Trophoblast cell (in vitro differentiated cells and primary cell): ENCODE measurements at places on chromosomes 4 and X.

DNA sequence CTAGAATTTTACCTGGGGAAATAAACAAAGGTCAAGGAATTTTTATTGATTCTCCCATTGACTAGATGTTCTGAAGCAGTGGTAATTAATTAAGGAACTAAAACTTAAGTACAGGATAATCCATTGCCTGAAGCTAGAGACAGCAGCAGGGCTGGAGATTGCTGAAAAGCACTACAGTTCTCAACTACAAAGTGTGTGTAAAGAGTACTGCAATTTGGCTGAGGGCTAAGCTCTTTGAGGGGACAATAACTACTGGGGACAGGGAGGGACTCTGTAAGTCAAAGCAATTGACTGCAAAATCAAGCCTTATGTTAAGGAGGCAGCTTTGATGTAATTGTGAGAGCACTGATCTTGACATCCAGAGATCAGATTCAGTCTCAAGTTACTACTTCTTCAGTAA is 260.4 kb downstream of the GALNTL6 start:
- H3K36me3 ChIP-seq: peaks cover 2% of the 10 kb centered on the region
- no peak overlapping the region for H3K27ac ChIP-seq
- no peak for DNase-seq

- H3K4me1 ChIP-seq: no peaks in the 10 kb centered on the region
- H3K4me3 ChIP-seq: no peak overlapping the region
- H3K27me3 ChIP-seq: no peaks in the 10 kb centered on the region
- peak; percentile 10 for DNase-seq
Observed at GRCh38 chrX:100376576-100376975, 33.5 kb downstream of the PCDH19 start.

DNA sequence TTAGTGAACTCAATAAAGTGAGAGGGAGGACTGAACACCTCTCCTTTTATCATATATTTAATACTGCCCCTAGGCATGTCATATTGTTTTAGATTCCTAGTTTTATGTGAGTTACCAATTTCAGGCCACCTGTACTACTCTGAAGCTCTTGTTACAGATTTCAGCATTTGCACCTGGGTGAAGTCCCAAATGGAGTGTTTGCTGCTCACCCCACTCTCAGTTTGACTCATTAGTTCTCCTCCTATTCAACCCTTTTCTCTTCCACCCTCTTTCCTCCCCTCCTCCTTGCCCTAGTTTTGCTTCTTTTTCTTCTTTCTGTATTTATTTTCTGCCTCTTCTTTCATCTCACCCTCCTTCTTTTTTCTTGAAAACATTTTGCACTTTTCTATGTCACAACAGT is 1852.2 kb upstream of the IGFBP7 start:
- DNase-seq: no peak
- H3K27ac ChIP-seq: no peak overlapping the region
- H3K4me1 ChIP-seq: no peaks in the 10 kb centered on the region
- H3K4me3 ChIP-seq: no peak overlapping the region
- H3K36me3 ChIP-seq: no peaks in the 10 kb centered on the region

DNA sequence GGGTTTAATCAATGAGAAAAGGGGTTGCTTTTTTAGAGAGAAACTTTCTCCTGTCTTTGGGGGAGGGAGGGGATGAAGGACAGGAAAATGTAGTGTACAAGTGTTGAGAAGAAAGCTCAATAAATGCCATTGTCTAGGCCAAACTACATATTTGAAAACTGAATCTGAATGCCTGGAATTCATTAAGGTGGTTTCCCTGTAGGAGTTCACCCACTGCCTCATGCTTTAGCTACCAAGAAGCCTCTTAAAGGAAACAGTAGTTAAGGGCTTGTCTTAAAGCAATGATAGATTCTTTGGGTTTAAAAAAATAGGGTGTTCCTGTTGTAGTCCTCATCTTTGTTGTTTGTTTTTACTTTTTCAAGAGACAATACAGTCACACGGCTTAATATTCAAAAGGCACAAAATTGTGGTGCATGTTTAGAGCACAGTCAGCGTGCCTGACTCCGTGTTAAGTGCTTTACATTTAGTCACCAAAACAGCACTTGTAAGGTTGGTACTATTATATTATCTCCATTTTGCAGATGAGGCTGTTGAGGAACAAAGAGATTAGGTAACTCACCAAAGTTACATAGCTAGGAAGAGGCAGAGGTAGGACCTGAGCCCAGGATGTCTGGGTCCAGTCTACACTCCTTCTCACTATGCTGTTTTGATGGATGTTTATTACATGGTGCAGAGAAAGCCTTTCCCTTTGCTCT is 46.0 kb downstream of the FNIP2 start:
- peaks cover 18% of the 10 kb centered on the region for H3K4me1 ChIP-seq
- H3K27me3 ChIP-seq: no peaks in the 10 kb centered on the region
- H3K27ac ChIP-seq: no peak overlapping the region
- peak; percentile 80 for DNase-seq
- H3K36me3 ChIP-seq: no peaks in the 10 kb centered on the region

DNA sequence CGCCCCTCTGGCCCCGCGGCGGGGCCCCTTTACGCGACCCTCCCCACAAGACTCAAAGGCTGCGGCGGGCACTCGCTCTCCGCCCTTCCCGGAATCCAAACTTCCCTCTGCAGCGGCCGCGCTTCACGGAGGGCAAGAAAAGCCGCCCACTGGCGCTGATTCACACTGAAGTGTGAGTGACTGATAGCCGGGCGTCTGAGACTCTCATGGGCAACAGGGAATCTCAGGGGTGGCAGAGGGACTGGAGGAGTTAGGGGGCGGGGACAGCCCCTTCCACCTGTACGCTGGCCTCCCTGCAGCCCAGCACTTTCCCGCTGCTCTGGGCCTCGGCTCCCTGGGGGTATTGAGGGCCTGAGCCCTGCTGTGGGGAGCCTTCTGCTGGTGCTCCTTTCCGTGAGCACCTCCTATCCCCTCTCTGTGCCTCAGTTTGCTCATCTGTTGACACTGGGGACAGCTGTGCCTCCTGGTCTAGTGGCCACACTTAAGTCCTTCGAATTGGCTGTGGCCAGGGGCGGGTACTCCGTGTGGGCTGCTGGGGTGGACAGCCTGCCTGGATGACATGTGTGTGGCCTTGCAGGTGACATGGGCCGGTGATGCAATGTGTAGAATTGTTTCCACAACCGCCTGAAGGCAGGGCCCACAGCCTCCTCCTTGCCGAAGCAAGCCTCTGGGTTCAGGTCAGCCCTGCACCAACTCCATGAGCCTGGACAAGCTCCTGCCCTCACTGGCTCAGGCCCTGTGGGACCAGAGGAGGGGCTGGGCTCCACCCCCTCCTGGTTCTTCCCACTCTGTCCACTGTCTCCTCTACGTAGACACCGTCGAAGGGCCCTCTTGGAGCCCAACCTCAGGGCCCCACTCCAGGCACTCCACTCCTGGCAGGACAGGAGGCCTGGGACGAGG is 951 bp downstream of the SH3BP2 start:
- H3K4me3 ChIP-seq: no peak overlapping the region
- H3K36me3 ChIP-seq: no peaks in the 10 kb centered on the region
- DNase-seq: peak; percentile 98
- peaks cover 19% of the 10 kb centered on the region for H3K4me1 ChIP-seq
